CD8-positive, alpha-beta memory T cell (primary cell): ENCODE measurements at places on chromosomes 3 and 15.

DNA sequence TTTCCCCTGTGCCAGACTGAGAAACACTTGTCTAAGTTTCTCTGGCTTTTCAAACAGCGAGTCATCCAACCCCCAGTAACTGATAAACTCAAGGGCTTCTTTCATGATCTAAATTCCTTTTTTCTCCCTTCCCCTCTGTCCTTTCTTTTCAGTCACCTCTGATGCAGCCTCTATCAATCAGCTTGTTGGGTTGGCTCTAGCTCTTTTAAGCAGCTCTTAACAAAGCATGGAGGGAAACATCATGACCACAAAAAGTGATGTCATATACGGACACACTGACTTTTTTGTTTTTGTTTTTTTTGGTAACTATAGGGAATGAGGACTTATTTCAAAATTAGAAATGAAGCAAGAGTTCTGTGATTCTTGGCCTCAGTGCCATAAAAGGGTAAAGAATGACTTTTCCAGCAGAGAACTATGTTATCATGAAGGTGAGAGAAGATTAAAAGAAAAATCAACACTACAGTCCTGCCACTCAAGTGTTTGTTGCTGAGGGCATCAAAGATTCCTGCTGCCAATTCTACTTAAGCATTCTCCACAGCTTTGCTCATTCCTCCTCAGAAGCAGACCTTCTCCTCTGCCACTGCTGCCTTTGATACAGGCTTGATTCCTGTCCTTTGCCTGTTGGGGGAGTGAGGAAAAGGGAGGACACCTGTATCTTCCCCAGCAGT, 457.0 kb upstream of the ONECUT1 start:
- DNase-seq, result no peak

DNA sequence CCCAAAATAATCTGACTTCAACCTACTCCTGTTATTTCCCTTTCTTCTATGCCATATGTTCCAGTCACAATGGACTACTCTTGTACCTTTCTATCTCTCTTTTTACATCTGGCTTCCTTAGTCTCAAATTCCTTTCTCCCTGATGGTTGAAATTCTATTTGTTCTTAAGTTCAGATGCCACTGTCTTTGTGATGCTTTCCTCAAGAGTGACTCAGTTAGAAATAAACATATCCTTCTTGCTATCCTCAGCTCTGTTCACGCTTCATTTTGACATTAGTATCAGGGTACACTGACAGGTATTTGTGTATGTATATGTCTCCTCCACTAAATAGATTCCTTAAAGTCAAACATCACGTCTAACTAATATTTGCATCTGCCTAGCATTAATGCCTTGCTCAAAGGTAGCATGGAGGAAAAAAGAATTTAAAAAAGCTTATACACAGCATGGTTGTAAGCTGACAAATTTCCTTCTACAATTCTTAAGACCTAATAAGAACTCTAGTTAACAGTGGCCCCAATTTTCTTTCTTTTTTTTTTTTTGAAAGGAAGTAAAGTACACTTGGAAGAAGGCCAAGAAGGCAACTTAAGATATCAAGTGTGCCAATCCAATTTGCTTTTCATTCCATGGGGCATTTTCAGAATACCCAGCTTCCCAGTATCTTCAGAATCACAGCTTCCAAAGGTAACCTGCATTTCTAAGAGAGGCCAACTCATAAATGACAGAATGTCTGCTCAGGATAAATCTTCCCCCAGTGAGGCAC, 58.0 kb downstream of the CHAC1 start:
- DNase-seq, result no peak

DNA sequence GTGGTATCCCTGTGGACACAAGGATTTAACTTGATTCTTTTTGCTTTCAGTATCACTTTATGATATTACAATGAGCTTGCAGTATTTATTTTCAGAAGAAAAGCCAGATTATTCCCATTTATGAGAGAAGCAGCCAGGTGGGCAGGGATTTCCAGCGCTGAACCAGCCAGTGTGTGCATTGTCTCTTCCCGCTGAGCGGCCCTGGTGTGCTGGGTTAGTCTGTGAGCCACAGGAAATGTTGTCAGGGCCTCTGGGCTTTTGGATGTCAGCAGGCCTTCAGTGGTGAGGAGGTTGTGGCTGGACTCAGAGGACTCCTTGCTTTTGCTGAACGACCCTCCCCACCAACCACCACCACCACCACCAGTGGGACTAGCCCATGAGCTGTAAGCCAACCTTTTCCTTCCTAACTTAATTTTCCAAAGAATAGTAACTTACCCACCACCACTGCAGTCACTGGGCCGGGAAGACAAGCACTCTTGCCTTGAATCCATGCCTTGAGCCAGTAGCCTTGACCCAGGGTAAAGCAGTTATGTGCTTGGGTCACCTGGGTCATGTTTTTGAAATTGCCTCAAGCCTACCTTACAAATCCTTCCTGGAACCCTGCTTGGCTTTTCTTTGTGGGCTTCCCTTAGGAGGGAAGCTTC, 33.1 kb downstream of the FLNB start:
- no peak for DNase-seq

DNA sequence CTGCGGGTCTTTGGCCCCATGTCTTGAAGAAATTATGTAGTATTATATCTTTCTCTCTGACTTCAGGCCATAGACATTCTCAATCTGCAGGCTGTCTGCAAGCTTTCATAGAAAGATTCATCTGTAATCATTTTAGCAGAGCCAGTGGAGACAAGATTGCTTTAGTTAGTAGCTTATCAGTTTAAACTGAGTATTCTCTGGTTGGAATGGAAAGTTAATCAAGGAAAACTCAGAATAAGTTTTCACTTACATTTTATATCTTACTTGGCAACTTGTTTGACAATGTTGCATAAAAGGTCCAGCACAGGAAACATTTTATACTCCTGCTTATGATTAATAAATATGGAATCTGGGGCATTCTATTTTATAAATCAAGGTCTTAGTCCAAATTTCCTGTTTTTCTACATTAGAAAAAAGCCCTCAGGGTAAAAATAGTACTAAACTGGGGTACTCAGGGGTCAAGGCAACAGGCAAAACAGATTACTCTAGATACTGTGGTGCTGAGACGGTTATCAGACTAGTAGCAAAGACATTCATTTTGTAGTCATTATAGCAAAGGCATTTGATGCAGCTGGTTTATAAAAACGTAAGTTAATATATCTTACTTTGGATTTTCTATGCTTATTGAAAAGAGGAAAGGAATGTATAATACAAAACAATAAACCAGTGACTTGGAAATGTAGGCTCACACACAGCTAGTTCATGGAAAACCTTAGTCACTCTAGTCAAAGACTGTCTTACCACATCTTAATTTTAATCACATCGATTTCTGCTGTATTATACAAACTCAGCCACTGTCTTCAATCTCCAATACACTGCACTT, 45.2 kb upstream of the FILIP1L start:
- DNase-seq, result no peak

DNA sequence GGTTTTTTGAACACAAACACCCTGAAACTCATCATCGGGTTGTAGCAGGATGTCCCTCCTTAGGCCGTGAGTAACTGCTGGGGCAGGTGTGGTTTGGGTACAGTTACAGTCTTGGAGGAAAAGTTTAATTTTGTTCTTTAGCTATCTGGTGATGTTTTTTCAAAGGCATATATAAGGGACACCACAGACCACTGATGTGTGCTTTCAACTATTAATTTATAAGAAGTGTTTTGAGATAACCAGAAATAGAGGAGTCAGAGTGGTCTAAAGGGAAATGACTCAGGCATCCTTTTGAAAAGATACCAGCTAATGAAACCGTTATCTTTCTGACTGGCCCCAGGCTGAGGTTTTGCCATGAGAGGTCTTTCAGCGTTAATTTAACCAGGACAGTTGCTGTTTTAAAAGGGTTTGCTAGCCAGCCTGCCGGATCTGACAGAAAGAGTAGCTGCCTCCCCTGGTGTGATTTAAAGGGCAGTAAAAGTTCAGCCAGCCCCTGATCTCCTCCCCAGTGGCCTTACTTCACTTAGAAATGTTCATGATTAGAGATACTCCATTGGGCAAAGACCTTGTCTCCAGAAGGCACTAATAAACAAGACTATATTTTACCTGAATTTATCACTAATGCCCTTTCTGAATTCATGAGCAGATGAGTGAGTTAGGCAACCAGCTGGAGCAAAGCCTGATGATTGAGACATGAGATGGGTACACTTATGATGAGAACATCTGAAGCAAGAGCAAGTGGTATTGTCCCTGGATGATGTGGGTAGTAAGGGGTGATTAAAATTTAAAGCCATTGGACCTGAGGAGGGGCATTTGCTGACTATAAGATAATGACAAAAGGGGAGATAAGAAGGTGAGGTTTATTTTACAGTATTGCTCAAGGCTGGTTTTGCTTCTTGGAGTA, 482.5 kb upstream of the TBL1XR1 start:
- DNase-seq, result no peak

DNA sequence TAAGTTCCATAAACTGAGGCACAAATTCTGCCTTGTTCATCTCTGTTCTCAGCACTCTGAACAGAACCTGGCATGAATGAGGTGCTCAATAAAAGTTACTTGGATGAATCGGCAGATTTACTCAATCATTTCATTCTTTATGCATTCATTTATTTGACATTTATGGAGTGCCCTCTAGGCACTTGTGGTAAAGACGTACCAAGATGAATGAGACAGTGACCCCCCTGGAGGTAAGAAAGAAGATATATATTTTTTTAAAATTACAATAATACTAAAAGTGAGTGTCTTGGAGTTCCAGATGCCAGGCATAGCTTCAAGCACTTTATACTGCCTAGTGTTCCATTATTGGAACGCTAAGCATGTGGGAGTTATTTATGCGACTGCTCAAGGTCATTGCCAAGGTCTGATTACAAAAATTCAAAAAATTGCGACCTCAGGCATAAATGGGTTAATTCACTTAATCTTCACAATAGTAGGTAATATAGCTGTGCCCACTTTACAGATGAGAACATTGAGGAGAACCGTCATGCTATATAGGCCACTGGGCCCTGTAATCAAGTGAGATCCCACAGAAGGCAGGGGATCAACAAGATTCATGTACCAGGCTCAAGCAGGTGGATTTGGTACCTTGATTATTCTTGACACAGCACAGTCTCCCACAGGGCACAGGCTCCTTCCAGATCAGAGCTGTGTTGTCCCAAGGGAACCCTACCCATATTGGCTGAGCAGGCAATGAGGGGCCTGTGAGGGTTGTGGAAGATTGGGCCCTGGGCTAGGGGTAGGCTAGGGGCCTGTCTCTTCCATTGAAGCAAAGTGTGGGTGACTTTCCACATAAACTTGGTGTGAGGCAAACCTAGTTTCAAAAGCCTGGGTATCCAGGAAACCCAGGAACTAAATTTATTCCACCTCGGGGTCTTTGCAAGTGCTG, 10.7 kb downstream of the XIRP1 start:
- DNase-seq, result no peak

DNA sequence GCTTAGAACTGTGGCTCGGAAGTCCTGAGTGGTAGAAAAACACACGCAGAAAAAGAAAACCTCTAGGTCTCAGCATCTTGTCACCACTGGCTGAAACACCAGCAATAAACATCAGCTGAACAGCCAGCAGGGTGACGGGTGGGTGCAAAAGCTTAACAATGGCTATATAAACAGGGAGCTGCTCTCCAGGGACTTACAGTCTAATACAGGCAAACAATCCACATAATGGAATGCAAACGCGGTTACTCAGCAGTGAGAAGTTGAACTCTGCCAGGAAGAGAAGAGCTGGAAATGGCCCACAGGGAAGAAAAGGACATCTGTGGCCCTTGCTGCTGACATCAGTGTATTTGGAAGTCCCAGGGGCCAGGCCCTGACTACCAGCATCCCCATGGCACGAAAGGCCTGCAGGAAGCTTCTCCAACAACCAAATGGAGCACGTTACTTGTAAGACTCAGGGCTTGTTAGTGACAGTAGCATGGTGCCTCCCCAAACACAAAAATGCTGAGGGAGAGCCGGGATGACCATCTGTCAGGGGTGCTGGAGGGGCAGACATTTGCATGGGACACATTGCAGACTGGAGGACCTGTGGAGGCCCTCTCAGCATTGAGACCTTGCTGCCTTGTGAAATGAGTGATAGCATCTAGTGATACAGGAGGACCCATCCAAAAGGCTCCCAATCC, 3.0 kb downstream of the HEG1 start:
- no peak for DNase-seq

- no peak for DNase-seq
Measured at GRCh38 chr15:95687061-95687460, 643.4 kb upstream of the NR2F2 start.

DNA sequence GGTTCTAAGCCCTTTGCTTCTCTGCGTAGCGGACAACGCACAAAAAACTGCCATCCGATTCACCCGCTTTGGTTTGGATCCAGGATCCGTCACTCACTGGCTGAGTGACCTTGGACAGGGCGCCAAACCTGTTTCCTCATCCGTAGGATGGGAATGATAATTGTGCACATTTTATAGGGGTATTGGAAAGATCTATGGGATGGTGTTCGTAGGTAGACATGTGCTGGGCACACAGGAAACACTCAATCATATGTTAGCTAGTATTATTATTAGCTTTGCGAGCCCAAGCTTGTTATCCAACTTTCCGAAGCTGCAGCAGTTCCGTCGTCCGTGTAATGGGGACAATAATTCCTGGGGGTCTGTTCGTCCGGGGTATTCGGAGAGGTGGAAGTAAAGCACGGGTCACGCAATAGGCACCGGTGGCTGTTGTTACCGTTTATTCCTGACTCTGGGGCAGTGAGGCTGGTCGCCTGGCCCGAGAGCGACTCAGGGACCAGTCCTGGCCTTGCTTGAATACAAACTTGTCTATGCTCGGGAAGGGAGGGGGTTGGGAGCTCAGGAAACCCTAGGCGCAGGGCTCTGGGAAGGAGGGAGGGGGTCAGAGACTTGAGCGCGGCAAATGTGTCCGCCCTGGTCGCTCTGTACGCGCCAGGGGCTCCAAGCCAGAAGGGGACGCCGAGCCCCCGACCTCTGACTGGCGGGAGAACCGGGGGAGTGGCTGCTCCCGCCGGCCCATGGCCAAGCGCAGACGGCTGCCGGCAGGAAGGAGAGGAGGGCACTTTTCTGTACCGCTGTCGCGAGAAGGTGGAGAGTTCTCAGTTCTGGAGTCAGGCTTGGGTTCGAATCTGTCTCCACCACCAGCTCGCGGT, 1.3 kb downstream of the SPSB4 start:
- DNase-seq, result no peak

DNA sequence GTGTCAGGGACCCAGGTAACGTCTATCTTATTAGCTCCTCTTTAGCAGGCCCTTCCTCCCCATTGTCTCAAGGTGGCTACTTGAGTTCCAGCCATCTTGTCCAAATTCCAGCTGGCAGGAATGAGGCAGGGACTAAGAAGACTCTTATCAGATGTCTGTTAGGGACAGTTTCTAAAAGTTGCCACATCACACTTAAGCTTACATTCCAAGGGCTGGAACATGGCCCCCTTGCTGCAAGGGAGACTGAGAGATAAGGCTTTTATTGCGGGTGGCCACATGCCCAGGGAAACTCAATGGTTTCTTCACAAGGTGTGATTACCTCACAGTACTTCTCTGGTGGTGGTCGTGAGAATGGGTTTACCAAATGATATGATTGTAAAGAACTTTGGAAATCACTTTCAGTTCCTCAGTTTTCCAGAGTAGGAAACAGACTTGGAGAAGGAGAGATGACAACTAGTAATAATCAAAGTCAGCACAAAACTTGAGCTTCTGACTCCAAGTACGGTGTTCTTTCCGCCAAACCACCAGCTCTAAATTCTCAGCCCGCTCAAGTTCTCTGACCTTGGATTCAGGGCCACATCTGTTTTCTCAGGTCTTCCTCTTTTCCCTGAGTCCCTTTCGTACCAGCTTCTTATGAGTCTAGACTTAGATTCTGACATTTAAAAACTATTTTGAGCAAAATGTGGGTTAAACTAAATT, 14.2 kb downstream of the PDIA5 start:
- no peak for DNase-seq
